ENCODE measurements at places on chromosomes 11 and 22. TPM values are rescaled to one million over a fixed set of nuclear protein-coding genes. Genes with fewer than 3 reads are reported as not detected.

- peaks cover 8% of the 10 kb centered on the region for H3K27me3 ChIP-seq
- H3K4me3 ChIP-seq: no peak overlapping the region
- no peak for DNase-seq
- no peak overlapping the region for H3K27ac ChIP-seq
- no peaks in the 10 kb centered on the region for H3K36me3 ChIP-seq
These were observed 234.5 kb downstream of the CEP164 start for GRCh38 chr11:117562136-117562535.

DNA sequence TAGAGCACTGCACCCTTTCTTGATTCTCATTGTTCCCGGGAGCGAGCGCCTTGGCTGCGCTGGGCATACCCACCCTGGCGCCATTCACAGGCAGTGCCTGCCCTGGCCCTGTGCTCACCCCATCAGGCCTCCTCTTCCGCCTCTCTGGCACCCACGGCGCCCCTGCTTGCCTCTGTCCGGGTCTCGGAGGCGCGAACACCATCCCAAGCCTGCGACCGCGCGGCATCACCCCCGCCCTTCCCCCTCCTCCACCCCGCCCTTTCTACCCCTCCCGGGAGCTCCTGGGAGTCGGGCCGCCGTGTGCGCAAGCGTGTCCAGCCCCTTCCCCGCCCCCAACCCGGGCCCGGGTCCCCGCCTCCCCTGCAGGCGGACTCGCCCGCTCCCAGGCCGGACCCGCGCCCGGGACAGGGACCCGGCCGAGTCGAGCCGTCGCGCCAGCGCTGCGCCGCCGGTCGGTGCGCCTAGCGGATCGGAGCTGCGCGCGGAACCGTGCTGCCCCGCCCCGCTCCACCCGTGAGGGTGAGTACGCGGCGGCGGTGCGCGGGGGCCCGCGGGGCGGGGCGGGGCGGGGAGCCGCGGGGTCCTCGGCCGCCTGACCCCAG, at the start of gene ST3GAL4:
ST3GAL4 (plus strand) TSS at position 363 of the 602 bp plus-strand sequence. CDS start 50,470 bp downstream, outside the sequence.
- peaks cover 5% of the 10 kb centered on the region for H3K27me3 ChIP-seq
- peak within 1 kb of the TSS; percentile 13 for H3K27ac ChIP-seq
- H3K4me3 ChIP-seq: peak within 1 kb of the TSS; percentile 91
- H3K4me1 ChIP-seq: peaks cover 42% of the 10 kb centered on the region

DNA sequence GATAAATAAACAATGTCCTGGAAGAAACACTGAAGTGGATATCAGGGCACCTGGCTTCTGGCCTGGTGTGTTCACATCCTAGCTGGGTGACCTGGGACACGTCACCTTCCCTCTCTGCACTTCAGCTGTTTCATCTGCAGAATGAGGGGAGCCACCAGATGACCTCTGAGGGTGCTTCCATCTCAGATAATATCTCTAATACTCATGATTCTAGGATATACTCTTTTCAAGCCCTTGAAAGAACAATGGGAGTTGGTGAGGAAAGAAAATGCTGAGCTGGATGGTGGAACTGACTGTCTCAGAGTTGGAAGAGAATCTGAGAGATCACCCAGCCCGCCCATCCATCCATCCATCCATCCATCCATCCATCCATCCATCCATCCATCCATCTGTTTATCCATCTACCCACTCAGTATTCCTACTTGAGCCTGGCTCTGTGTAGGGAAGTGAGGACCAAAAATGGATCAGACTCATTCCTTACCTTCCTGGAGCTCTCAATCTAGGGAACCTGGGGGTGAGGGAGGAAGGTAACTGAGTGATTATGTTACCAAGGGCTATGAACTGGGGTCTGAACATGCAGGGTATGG, 28.2 kb upstream of the LIPT2 start:
- no peak for DNase-seq
- no peaks in the 10 kb centered on the region for H3K4me1 ChIP-seq
- H3K36me3 ChIP-seq: no peaks in the 10 kb centered on the region
- no peak overlapping the region for H3K27ac ChIP-seq

GRCh38 chr11:93823210-93823609, 27.2 kb downstream of the VSTM5 start:
- H3K36me3 ChIP-seq: no peaks in the 10 kb centered on the region
- H3K27ac ChIP-seq: no peak overlapping the region
- peaks cover 2% of the 10 kb centered on the region for H3K27me3 ChIP-seq
- DNase-seq: no peak
- H3K4me1 ChIP-seq: peaks cover 7% of the 10 kb centered on the region

GRCh38 chr11:57491371-57492061, 24.0 kb downstream of the SLC43A1 start:
- H3K4me3 ChIP-seq: no peak overlapping the region
- H3K27me3 ChIP-seq: peaks cover 2% of the 10 kb centered on the region
- peak overlapping the region; percentile 30 for H3K27ac ChIP-seq

Gene OAF
- 15.5 TPM for total RNA-seq

Gene KRTAP5-9
- 0.80 TPM for total RNA-seq

Gene RFPL3
- total RNA-seq: not detected

Measured in endothelial cell (in vitro differentiated cells).